ENCODE measurements at places on chromosomes 11 and 22.

DNA sequence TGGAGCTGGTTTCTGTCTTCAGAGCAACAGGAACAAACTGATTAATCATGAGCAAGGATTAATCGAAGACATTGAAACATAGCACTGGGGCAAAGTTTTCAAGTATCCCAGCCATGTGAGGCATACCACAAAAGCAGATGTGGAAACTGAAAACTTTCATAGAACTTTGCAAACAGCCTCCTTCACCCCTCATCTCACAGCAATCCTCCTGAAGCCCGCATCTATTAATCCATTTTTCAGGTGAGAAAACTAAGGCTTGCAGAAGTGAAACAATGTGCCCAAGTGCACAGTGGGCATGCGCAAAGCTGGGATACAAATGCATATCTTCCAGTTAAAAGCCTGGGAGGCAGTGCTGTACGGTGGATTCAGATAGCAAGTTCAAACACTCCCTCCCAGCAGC lies 58.6 kb upstream of the HMGXB4 start:
- no peak for DNase-seq

DNA sequence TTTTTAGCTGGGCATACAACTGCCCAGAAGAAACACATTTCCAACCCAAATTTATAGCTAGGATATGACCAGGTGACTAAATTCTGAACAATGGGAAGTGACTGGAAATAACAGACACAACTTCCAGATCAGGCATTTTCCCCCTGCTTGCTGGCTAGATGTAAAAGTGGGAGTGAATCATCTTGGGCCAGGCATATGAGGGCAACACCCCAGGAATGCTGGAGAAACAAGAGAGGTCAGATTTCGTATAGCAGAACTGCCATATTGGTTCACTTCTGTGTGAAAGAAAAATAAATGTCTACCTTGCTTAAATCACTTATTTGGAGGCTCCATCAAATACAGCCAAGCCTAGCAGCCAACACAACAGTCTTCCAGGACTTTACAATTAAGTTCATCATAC lies 7.4 kb downstream of the ATL3 start:
- DNase-seq: peak; percentile 76

- DNase-seq: no peak
Observed at GRCh38 chr11:63603180-63603518, 11.1 kb downstream of the PLAAT3 start.

DNA sequence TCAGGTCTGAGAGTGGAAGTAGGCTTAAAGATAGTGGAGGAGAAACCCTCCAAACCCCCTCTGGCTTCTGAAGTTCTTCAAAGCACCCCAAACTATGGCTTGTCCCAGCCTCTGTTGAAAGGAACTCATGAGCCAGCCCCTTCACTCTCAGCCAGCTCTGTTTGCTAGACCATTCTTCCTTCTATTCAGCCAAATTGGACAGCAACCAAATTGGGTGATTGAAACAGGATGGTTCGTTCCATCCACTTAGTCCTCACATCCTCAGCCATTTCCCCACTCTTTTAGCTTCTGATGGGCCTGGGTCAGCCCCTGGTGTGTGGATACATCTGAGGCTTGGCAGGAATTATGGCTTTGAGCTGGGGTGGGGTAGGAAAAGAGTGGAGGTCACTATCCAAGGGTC lies 4.5 kb downstream of the HTR3A start:
- no peak for DNase-seq

GRCh38 chr11:69218271-69218682 lies 62.5 kb downstream of the SMIM38 start:
- no peak for DNase-seq

GRCh38 chr11:115458877-115459276 lies 45.3 kb downstream of the CADM1 start:
- no peak for DNase-seq

DNA sequence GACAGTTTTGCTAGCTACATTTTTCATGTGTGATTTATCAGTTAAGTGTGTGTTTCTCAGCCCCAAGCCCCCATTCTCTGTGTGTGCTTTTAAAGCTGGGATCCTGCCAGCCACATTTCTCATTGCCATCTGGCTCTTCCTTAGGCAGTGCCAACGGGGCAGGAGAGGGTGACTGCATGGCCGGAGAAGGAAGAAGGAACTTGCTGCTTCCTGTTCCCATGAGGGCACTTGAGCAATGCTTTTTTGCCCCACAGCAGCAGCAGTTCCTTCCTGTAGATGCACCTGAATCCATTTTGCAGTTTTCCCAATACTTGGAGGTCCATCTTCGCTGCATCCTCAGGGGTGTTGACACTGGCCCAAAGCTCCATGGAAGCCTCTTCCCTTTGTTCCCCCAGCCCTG lies 37.5 kb downstream of the TNRC6B start:
- DNase-seq: peak; percentile 27

DNA sequence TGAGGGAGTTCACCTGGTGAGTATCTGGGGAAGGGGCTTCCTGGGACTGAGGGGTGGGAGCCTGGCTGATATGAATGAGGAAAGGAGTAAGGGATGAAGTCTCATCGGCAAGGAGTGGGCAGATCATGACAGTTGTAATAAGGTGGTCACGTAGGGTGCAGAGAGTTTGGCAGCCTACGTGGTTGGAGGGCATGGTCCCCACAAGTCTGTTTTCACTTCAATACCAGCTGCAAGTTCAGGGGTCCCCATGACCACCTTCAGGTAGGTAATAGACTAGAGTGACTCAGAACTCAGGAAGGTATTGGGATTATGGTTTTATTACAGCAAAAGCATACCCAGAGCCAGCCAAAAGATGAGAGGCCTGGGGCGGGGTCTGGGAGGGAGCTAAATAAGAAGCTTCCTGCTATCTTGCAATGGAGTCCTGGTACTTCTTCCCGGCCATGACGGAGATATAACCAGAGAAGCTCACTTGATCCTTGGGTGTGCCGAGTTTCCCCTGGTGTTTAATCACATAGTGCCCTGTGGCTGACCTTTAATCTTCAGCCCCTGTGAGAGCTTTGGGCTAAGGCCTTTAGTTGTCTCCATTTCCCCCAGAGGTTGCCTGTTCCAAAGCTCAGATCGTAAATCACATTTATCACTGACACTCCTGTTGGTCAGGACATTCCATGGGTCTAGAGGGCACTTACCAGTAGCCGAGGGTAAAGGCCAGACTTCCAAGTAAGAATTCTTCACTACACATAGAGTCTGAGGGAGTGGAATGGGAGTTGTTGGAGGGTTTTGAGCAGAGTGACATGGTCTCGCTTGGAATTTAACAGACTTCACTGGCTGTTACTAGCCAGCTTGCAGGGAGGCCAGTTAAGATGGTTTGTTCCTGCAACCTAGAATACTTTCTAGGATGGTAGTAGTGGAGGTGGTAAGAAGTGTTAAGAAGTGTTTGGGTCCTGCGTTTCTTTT lies 9.1 kb downstream of the SLC3A2 start:
- peak; percentile 42 for DNase-seq

- DNase-seq: peak; percentile 70
Observed at GRCh38 chr11:134951305-134951700, 539.3 kb upstream of the B3GAT1 start.

DNA sequence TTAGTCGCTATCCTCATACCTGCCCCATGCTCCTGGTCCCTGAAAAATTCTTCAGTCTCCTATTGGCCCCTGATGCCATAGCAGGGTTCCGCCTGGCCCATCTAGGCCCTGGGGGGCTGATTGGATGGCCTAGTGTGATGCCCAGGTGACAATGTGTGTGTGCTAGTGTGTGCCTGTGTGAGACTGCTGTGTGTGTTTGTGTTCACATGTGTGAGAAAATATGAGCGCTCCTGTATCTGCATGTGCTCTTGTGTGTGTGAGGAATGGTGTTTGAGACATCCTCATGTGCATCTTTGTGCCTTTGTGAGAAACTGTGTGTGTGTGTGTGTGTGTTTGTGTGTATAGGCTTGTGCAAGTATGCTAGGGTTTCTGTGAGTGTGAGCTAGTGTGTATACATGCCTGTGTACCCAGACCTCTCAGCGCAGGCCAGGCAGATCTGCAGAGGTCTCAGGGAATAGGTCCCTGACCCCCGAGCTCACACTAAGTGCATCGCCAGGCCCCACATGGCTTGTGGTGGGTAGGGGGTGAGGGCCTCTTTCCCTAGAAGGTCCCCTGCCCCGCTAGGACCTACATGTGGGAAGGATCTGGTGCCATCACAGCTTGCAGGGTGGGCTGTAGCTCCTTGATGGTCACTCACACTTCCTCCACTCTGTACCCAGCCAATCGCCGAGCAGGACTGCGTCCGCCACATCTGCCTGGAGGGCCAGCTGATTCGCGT lies 64.6 kb downstream of the OTOG start:
- no peak for DNase-seq

DNA sequence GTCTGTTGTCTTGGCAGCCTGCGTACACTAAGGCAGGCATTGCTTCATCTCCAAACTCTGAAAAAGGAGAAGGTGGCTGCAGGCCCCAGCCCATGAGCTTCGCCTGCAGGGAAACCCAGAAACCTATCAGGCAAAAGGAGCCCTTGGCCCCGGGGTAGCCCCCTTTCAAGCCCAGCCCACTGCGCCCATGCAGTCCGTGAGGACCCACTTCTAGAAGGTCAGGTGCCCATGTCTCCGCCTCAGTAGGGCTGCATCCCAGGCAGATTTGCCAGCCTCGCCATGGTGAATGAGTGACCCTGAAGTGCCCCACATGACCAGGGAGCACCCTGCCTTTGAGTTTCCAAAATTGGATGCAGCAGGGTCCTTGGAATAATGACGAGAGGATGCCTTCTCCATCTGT lies 1158.4 kb downstream of the BRD1 start:
- no peak for DNase-seq

DNA sequence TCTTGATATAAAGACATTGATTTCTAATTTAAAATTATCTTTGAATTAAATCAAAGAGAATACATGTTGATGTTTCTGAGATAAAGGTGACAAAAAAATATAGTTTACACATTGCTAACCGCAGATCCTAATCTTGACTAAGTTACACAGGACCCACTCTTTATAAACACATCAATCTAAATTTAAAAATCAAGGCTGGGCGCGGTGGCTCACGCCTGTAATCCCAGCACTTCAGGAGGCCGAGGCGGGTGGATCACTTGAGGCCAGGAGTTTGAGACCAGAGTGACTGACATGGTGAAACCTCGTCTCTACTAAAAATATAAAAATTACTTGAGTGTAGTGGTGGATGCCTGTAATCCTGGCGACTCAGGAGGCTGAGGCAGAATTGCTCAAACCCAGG lies 1.9 kb downstream of the ARFGAP3 start:
- no peak for DNase-seq

DNA sequence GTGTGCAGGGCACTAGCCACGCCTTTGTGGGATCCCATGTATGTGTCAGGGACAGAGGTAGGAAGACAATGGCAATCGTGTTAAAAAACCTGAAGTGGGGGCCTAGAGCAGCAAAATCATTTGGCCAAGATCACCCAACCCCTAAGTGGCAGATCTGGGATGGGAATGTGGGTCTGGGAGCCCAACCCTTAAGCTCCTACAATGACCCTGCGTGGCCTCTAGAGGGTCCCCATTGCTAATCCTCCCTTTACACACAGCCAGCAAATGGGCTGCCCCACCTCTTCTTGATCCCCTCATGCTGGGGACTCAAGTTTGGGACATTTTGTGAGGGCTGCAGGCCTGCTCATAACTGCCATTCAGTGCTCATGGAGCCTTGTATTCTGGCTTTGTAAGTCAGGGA lies 73.2 kb upstream of the SUSD2 start:
- no peak for DNase-seq

DNA sequence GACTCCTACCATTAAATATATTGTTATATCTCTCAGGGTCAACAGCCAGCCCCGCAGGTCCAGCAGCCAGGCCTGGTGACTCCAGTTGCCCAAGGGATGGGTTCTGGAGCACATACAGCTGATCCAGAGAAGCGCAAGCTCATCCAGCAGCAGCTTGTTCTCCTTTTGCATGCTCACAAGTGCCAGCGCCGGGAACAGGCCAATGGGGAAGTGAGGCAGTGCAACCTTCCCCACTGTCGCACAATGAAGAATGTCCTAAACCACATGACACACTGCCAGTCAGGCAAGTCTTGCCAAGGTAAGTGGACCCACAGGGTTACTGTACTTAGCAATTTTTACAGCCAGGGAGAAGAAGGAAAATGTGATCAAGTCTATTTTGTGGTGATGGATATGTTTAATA lies 35.1 kb downstream of the EP300 start:
- DNase-seq: no peak

GRCh38 chr11:74417379-74417804 lies 19.2 kb upstream of the PGM2L1 start:
- peak; percentile 65 for DNase-seq

DNA sequence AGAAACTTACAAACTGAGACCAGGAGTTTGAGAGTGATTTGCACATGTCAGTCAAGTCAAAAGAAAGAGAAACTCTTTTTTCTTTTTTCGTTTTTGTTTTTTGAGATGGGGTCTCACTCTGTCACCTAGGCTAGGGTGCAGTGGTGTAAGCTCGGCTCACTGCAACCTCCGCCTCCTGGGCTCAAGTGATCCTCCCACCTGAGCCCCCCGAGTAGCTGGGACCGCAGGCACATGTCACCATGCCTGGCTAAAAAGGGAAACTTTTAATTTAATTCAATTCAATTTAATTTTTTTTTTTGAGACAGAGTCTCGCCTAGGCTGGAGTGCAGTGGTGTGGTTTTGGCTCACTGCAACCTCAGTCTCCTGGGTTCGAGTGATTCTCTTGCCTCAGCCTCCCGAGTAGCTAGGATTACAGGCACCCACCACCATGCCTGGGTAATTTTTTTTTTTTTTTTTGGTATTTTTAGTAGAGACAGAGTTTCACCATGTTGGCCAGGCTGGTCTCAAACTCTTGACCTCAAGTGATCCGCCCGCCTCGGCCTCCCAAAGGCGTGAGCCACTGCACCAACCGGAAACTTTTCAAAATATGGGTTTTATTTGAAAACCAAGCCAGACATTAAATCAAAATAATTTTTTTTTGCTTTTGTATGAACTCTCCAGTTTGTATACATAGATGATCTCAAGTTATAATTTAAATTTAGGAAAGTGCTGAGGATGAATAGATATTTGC lies 9.9 kb downstream of the UCP3 start:
- DNase-seq: no peak

- no peak for DNase-seq
Observed at GRCh38 chr11:113488931-113489351, 13.7 kb upstream of the DRD2 start.

DNA sequence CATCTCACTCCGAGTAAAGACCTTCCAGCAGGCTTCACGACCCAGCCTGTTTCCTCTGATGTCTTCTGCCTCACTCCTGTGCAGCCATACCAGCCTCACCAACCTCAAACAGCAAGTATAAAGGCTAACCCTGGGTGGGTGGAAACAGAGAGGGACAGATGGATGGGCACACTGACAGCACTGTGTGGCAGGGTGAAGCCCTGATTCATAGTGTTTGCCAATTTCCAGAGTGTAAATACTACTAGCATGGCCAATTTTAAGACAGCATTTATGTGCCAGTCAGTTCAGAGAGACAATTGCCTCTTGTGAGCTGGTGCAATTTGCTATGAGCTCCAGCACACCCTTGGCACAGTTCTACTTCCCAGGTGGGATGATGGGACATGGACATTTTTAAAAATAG lies 21.5 kb downstream of the TST start:
- no peak for DNase-seq

- DNase-seq: no peak
Observed at GRCh38 chr11:14202251-14203196, 156.5 kb downstream of the RRAS2 start.

DNA sequence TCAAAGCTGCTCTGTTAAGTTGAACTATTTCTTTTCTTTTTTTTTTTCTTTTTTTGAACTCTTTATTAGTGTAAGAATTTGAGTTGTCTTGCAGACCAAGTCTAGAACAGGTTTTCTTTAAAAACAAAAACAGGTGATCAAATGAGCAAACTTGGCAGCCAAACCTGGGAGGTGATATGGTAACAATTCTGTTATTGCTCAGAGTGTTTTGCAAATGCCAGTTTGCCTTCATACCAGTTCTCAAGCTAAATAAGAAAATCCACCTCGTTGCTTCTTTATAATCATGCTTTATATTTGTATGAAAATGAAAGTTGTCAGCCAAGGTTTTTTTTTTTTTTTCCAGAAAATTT lies 76.9 kb downstream of the DEPDC5 start:
- DNase-seq: no peak
